ENCODE measurements at places on chromosomes 13 and 19.

- no peak for DNase-seq
Observed at GRCh38 chr19:58556622-58557220, 1.7 kb downstream of the UBE2M start.

DNA sequence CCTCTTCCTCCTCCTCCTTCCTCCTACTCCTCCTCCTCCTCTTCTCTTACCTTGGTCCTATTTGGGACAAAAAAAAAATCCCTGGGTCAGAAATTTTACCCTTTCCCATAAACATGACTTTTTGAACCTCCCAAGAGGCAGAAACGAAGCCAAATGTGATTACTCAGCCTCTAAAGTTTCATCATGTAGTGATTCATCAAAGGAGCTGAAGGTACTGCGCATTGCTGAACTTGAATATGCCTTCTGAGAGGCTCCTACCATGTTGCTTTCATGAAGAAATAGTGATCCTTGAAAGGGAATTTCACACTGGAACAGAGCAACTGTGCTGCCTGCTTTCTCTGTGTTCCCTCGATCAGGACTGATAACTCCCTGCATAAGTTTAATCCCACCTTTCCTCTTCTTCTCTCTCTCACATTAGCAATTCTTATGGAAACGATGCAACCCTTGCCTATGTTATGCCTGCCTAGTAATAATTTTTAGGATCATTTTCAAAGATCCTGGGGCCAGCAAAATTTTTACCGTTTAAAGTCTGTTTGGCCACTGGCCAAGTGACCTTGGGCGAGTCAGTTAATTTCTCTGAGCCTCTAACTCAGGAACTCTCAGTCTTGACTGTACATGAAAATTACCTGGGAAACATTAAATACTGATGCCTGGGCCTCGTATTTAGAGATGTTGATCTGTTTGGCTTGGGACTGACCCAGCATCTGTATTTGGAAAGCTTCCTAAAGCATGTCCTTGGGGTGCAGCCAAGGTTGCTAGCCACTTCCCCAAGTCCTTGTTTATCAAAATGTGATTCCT is 149.5 kb downstream of the DCT start:
- DNase-seq, result no peak

DNA sequence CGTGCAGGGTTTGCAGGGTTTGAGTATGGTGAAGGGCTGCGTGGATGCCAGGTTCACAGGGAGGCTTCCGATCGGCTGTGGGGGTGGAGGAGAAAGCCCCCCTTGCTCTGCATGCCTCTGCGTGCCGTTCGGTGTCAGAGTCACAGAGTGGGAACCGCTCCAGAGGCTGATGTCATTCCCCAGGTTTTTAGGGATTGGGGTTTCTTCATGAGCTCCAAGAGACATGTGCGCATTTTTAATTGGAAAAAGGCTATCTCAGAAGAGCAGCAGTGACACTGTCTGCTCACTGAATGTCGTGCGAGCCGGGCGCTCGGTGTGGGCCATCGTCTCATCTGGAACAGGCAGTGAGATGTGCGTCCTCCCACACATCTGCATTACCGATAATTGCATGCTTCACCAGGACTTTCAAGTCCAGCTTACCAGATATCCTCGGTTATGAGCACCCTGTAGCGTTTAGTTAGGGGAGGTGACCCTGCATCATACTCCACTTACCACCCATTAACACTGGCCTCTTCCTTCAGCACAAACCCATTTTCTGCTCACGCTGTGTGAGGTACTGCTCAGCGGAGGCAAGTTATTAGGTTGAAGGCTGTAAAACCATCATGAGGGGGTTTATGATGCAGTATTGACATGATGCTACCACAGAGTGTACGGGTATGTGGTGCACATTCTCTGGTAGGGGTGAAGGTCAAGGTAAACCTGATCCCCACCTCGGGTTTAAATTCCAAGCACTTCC is 1.7 kb downstream of the MCF2L start:
- no peak for DNase-seq

DNA sequence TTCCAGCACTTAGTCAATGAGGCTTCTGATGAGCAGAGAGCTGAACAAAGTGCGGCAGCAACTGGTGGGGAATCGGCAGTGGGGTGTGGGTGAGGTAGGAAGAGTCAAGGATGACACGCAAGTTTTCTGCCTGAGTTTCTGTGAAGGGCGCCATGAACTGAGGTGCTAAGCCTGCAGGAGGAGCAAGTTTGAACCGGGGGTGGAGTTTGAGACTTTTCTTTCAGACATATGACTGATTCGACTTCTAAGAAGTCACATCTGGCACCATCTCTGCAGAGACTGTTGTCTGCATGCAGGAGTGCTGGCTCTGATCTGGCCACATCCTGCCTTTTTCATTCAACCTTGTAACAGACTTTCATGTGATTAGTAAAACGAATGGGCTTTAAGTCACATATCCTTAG is 14.8 kb upstream of the GPI start:
- peak; percentile 27 for DNase-seq

GRCh38 chr13:19158526-19159174 is 23.0 kb downstream of the TUBA3C start:
- DNase-seq, result no peak

- no peak for DNase-seq
Observed at GRCh38 chr13:67493835-67494234, 263.7 kb upstream of the PCDH9 start.
